ENCODE measurements at places on chromosomes 11 and 22. TPM values are rescaled to one million over a fixed set of nuclear protein-coding genes. Genes with fewer than 3 reads are reported as not detected.

GRCh38 chr11:131977231-131977630 lies 606.8 kb downstream of the NTM start:
- H3K27ac ChIP-seq: no peak overlapping the region
- H3K4me1 ChIP-seq: no peaks in the 10 kb centered on the region
- H3K4me3 ChIP-seq: no peak overlapping the region
- no peak for DNase-seq
- H3K36me3 ChIP-seq: no peaks in the 10 kb centered on the region
- H3K27me3 ChIP-seq: no peaks in the 10 kb centered on the region

- H3K27me3 ChIP-seq: no peaks in the 10 kb centered on the region
- no peak overlapping the region for H3K4me3 ChIP-seq
- peak overlapping the region; percentile 53 for H3K27ac ChIP-seq
- peaks cover 11% of the 10 kb centered on the region for H3K4me1 ChIP-seq
- no peaks in the 10 kb centered on the region for H3K36me3 ChIP-seq
Observed at GRCh38 chr11:103959279-103959942, 77.0 kb upstream of the DDI1 start.

Gene PRSS23
- total RNA-seq: 0.13 TPM

Gene PRAME
- total RNA-seq: 1.4 TPM
